ENCODE measurements at places on chromosomes 12 and 14.

DNA sequence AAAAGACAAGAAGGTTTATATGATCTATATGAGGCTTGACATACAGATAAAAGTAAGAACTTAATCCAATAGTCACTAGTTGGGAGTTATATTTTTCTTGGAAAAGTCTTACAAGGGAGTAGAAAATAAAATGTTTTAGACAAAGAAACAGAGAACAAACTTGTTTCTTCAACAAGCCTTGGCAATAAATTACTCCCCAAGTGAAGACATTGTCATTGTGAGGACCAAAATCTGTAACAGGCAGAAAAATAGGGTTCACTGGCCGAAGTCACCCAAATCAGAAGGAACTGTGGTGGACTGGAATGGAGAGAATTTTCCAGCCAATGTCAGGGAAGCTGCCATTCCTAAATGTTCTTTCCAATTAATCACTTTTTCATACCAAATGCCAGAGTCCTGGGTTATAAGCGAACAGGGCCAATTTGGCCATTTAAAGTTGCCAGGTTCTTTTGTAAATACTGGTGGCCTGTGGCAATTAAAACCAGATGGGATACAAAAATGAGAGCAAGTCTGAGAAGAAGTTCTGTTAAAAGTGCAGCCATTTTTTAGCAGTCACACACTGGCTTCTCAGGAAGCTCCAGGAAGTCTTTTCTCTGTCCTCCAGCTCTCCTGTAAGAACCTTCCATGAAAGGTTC is 117.3 kb upstream of the OVCH1 start:
- no peak for DNase-seq

GRCh38 chr12:110174373-110174996 is 50.3 kb downstream of the IFT81 start:
- no peak for DNase-seq

- DNase-seq = no peak
Observed at GRCh38 chr12:124588751-124589267, 21.4 kb upstream of the NCOR2 start.

- peak; percentile 23 for DNase-seq
Observed at GRCh38 chr12:106138633-106139421, at the start of gene NUAK1. NUAK1 (minus strand) TSS chr12:106138954; CDS start chr12:106138653, 301 bp downstream.

- no peak for DNase-seq
Observed at GRCh38 chr14:71591231-71591630, 341.0 kb upstream of the RGS6 start.

GRCh38 chr12:1474574-1475153 is 119.7 kb downstream of the FBXL14 start:
- DNase-seq = peak; percentile 54

DNA sequence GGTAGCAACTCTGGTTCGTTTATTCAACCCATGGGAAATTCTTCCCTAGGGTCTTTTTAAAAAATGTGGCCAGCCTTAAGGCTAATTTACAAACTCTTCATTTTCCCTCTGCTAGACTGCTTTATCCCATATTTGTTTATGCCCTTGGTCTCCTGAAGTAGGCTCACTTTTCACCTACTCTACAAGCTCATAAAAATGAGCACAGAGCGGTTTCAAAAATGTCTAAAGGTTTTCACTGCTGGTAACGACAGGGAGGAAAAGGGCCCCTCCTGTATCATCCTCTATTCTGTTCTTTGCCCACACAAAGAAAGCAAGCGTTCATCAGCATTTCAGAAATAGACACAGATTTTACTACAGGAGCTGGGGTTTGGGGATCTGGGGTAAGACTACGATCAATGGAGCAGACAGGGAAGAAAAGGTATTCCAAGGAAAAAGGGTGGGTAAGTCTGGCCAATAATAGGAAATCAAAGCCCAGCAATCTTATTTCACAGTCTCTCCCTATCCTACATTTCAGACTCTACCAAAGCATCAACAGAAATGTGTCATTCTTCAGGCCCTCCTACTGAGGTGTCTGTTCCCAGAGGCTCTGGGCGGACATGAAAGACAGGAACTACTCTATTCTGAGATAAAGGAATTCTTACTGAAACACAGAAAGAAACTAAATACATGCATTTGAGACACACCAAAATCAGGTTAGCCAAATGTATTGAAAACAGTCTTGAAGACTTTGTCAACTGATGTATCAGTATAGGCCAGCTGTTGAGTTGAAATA is 86.4 kb downstream of the SPPL3 start:
- no peak for DNase-seq

- DNase-seq = no peak
Observed at GRCh38 chr14:59463787-59464485, 1.2 kb downstream of the GPR135 start.

DNA sequence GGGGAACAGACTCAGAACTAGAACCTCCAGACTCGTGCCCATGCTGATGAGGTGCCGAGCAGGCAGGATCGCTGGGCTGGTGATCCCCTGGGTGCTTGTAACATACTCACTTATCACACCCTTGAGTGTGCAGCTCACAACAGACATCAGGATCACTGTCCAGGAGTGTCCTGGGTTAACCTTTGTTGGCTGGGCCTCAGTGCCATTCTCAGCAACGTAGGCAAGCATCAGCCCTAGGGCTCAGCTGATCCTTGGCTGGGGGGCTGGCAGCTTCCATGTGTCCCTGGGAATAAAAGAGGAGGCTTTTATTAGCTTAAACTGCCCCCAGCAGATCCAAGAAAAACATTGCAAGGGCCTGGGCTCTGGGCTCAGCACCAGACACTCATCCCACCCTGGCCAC is 1.6 kb downstream of the TMEM229B start:
- no peak for DNase-seq

GRCh38 chr12:131636940-131637750 is 73.7 kb upstream of the SFSWAP start:
- DNase-seq = no peak

- no peak for DNase-seq
Observed at GRCh38 chr12:47245623-47246022, 165.9 kb upstream of the AMIGO2 start.

GRCh38 chr14:96861568-96862310 is 64.6 kb downstream of the VRK1 start:
- no peak for DNase-seq

- DNase-seq = no peak
Observed at GRCh38 chr14:34593740-34594375, 36.1 kb downstream of the SNX6 start.

DNA sequence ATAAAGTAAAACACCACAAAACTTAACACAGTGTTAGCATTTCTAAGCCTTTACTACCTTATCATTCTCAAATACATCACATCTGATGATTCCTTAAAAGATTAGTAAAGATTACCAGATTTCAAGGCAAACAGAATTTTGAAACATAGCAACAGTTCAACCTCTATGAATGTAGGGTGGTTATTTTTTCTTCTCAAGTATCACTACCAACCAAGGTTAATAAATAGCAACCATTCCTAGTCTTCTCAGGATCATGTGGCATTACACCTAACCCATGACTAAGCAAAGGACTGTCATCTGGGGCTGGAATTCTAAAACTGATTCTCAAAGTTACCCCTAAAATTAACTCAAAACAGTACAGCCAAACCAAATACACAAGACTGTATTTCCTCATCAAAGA is 39.4 kb upstream of the CSRNP2 start:
- DNase-seq = no peak

DNA sequence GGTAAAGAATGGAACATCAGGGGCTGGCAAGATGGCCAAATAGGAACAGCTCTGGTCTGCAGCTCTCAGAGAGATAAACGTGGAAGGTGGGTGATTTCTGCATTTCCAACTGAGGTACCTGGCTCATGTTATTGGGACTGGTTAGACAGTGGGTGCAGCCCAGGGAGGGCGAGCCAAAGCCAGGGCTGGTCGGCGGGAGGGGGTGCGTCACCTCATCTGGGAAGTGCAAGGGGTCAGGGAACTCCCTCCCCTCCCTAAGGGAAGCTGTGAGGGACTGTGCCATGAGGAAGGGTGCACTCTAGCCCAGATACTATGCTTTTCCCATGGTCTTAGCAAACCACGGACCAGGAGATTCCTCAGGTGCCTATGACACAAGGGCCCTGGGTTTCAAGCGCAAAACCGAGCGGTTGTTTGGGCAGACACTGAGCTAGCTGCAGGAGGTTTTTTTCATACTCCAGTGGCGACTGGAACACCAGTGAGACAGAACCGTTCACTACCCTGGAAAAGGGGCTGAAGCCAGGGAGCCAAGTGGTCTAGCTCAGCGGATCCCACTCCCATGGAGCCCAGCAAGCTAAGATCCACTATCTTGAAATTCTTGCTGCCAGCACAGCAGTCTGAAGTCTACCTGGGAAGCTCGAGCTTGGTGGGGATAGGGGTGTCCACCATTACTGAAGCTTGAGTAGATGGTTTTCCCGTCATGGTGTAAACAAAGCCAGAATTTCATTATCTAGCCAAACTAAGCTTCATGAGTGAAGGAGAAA is 317.6 kb downstream of the NELL2 start:
- DNase-seq = no peak

- no peak for DNase-seq
Observed at GRCh38 chr12:1539135-1539534, 55.2 kb downstream of the FBXL14 start.

- no peak for DNase-seq
Observed at GRCh38 chr14:22668863-22669262, 24.7 kb upstream of the OR6J1 start.

DNA sequence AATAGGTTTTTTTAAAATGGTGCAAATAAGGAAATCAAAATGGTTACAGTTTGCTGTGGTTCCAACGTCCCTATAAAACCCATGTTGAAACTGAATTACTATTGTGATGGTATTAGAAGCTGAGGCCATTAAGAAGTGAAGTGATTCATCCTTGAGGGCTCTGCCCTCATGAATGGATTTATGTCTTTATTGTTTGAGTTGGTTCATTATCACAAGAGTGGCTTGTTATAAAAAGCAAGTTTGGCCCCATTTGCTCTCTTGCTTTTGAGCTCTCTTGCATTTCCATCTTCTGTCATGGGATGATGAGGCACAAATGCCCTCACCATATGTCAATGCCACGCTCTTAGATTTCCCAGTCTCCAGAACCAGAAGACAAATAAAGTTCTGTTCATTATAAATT is 62.3 kb downstream of the PRKD1 start:
- DNase-seq = no peak

GRCh38 chr12:93032758-93033157 is 103.7 kb upstream of the EEA1 start:
- no peak for DNase-seq

- no peak for DNase-seq
Observed at GRCh38 chr12:17278946-17279345, 673.0 kb upstream of the LMO3 start.

- DNase-seq = no peak
Observed at GRCh38 chr14:68359837-68360552, 432.9 kb downstream of the ZFP36L1 start.

DNA sequence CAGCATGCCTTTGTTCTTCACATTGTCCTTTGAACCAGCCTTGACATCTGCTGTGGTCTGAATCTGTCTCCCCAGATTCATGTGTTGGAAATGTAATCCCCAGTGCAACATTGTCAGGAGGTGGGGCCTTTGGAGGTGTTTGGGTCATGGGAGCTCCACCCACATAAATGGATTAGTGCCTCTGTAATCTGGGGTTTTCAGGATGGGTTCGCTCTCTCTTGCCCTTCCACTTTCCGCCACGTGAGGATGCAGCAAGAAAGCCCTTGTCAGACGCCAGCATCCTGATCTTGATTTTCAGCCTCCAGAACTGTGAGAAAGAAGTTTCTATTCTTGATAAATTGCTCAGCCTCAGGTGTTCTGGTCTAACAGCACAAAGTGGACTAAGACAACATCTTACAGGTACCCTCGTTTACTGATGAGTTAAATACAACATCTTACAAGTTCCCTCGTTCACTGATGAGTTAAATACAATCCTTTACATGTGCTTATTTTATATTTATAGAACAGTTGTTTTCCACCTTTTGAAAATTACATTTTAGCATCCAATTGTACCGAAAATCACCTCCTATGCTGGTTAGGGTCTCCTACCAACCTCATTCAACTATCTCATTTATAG is 54.4 kb upstream of the RIMBP2 start:
- DNase-seq = no peak

DNA sequence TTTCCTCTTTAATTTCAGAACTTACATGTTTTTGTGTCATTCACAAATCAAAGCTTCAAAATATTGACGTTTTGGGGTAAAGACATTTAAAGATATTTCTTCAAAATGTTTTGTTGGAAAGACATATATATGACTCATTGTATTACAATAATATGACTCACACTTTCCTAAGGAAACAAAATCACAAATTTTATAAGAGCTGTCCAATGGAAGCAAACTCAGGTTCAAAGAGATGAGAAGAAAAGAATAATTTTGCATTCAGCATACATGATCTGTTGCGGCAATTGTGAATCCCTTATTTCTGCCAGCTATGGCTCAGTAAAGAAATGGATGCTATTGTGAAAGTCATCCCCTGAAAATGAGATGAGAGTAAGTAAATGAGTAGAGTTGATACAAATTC is 82.7 kb downstream of the GRIP1 start:
- DNase-seq = no peak

DNA sequence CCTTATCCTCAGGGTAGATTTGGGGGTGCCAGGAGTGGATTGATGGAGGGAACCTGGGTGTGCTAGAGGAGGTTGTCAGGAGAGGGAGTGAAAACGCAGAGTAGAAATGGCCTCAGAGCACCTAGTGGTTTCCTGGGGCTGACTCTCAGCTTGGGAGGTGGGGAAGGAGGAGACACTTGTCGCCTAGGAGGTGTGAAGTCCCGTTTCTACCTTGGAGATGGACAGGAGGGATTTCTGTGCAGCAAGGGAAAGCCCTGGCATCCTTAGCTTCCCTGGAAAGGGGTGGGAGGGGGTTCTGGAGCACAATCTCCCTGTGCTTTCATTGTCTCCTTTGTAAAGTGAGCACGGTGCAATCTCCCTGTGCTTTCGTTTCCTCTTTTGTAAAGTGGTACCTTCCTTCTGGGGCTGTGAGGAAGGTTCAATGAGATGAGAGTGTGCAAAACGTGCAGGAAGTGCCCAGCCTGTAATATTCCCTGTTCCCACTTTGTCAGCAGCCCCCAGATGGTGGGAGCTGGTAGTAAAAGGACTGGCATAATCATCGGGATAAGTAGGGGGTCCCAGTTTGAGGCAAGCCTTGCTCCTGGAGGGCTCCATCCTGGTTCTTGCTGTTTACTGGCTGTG is 1.6 kb downstream of the OAS3 start:
- no peak for DNase-seq

GRCh38 chr14:55075628-55076175 is 24.3 kb downstream of the MAPK1IP1L start:
- DNase-seq = no peak

DNA sequence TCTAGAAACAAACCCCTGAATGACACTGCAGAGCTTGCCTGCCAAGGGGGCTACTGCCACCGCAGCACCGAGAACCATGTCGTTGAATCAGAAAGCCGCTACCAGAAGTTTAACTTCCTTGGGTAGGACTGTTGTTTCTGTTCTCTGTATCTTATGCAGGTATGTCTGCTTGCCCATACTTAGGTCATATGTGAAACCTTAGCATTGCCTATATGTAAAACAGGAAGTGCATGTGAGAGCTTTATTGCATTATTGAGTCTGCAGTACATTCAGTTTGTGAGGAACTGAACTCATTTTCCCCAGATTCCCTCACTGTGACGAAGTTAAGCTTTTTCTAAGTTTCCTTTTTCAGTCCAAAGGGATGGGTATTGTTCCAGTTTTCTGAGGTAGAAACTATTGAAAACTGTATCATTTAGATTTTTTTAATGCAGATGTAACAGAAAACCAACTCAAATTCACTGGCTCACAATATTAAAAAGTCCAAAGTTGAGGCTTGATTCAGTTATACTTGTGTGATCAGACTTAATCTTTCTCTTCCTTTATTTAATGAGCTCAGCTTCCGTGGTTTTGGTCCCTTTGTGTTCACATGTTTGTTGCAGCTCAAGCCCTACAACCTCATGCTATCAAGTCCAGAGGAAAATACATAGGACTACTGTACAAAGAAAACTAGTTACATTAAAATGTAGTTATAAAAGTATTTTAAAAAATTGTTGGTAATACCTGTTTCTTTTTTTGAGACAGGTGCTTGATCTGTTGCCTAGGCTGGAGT is 6.9 kb downstream of the FBXO34 start:
- no peak for DNase-seq

Data from T1000 (cell line).